Natural killer cell (primary cell): ENCODE measurements at places on chromosomes 1 and 21. TPM values are rescaled to one million over a fixed set of nuclear protein-coding genes. Genes with fewer than 3 reads are reported as not detected.

FCN3 gene
- total RNA-seq, result not detected

GIPC2 gene
- total RNA-seq, result not detected

MYBPHL gene
- total RNA-seq, result not detected

ELAPOR1 gene
- total RNA-seq, result 8.3 TPM

SLAMF6 gene
- 68.1 TPM for total RNA-seq

THEM5 gene
- total RNA-seq, result not detected

RGL1 gene
- 0.52 TPM for total RNA-seq

OR2L3 gene
- total RNA-seq, result not detected

ICOSLG gene
- 1.7 TPM for total RNA-seq

KRTAP12-2 gene
- not detected for total RNA-seq

S100A8 gene
- 220 TPM for total RNA-seq

ASTN1 gene
- total RNA-seq, result not detected

EPHA2 gene
- total RNA-seq, result not detected

ZNF124 gene
- total RNA-seq, result 22.0 TPM

RGS5 gene
- total RNA-seq, result 0.30 TPM

BRINP2 gene
- total RNA-seq, result not detected
